Thoracic aorta (tissue), 2 donors: ENCODE measurements at places on chromosomes 2 and 18. TPM values are rescaled to one million over a fixed set of nuclear protein-coding genes. Genes with fewer than 3 reads are reported as not detected.

- H3K4me1 ChIP-seq: peaks cover 65% of the 10 kb centered on the region
- DNase-seq: no peak
- no peaks in the 10 kb centered on the region for H3K36me3 ChIP-seq
Observed at GRCh38 chr2:23565814-23566213, 180.8 kb downstream of the KLHL29 start.

GRCh38 chr2:18643326-18644114, 54.2 kb upstream of the NT5C1B start:
- H3K27me3 ChIP-seq: no peaks in the 10 kb centered on the region
- no peaks in the 10 kb centered on the region for H3K4me1 ChIP-seq
- no peak overlapping the region for H3K4me3 ChIP-seq
- no peak for DNase-seq

- H3K4me1 ChIP-seq: peaks cover 19% of the 10 kb centered on the region
- no peak overlapping the region for H3K4me3 ChIP-seq
- no peak for DNase-seq
- H3K27me3 ChIP-seq: no peaks in the 10 kb centered on the region
Observed at GRCh38 chr2:170375192-170375591, 197.2 kb downstream of the MYO3B start.

DNA sequence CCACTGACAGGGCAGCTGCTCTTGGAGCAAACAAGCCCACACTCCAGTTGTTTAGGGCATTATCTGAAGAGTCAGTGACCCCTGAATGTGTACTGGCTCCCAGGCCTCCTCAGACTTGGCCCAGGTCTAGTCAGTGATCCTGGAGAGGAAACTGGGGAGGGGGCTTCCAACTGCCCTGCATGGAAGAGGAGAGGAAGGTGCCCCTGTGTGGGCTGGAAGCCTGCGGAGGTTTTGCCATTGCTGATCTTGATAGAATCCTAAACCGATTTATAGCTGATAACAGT, 197.4 kb downstream of the MGAT5 start:
- H3K4me3 ChIP-seq: no peak overlapping the region
- DNase-seq: no peak
- no peaks in the 10 kb centered on the region for H3K27me3 ChIP-seq
- H3K36me3 ChIP-seq: peaks cover 15% of the 10 kb centered on the region

GRCh38 chr2:112794131-112794733, 9.9 kb upstream of the IL1A start:
- H3K27ac ChIP-seq: no peak overlapping the region
- no peaks in the 10 kb centered on the region for H3K4me1 ChIP-seq
- H3K27me3 ChIP-seq: no peaks in the 10 kb centered on the region
- DNase-seq: peak; percentile 15
- no peaks in the 10 kb centered on the region for H3K36me3 ChIP-seq

- no peak overlapping the region for H3K27ac ChIP-seq
- no peaks in the 10 kb centered on the region for H3K27me3 ChIP-seq
- no peak overlapping the region for H3K4me3 ChIP-seq
- H3K36me3 ChIP-seq: no peaks in the 10 kb centered on the region
- DNase-seq: no peak
Observed at GRCh38 chr2:172052000-172052983, 33.0 kb upstream of the DLX1 start.

ANKRD62 gene
- total RNA-seq: not detected

MIB1 gene
- total RNA-seq: 53.6 TPM
